GM19239 (cell line): ENCODE measurements at places on chromosomes 4 and X.

DNA sequence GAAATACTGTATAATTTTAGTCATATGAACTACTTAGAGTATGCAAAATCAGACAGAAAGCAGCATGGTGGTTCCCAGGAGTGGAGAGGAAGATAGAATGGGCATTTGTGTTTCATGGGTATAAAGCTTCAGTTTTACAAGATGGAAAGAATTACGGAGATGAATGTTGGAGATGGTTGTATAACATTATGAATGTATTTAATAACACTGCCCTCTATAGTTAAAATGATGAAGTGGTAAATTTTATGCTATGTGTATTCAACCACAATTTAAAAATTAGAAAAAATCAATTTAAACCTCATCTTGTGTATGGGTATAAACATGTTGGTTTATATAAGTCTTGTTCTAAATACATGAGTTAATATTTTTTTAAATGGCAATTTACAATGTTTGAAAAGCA lies 521.1 kb downstream of the FSTL5 start:
- no peak for DNase-seq

- DNase-seq: no peak
Observed at GRCh38 chr4:163482190-163482589, 8.6 kb upstream of the TKTL2 start.

DNA sequence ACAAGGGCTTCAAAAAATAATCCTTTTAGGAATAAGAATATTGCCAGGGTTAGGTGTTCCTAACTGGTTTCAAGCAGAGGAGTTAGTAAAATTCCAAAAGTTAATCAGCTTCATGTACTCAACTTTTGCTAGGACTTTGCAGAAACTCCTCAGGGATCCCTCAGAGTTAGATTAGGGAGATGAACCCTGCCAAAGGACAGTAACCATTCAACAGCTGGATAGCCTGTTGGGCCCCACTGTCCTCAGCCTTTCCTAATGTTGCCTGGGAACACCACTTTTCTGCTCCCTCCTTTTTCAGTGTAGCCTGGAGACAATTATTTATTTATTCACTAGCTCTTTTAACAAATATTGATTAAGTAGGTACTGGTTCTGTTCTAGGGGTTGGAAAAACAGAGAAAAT lies 53.8 kb downstream of the NFKB1 start:
- DNase-seq: no peak

GRCh38 chr4:85734424-85734831 lies 259.5 kb downstream of the ARHGAP24 start:
- DNase-seq: no peak

GRCh38 chr4:43047058-43047457 lies 154.5 kb downstream of the GRXCR1 start:
- no peak for DNase-seq

GRCh38 chr4:148315049-148315448 lies 127.2 kb downstream of the NR3C2 start:
- no peak for DNase-seq

DNA sequence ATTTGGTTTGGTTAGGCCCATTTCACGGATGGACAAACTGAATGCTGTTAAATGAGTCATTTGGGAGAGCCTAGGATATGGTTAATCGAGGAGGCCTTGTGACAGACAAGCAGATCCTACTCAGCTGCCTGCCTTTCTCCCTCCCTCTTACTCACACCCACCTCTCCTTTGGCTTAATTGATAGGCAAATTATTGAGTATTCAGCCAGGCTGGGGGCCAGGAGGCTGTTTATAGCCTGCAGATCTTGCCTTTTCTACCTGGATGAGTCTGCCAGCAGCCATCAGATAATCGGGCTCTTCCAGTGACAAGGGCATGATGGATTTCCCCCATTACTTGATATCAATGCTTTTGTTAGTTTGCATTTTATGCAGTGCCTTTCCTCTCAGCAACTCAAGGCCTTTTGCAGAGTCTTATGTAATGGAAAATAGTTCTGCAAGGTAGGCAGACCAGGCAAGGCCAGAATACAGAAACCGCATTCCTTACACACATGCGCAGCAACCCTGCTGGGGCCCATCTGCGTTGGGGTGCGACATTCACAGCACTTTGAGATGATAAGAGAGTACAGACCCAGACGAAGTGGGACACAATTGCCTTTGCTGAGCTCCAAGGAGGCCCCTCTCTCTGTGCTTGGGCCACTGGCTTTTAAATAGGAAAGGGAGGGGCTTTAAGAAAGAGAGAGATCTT lies 96.2 kb upstream of the ATP6AP2 start:
- DNase-seq: no peak

DNA sequence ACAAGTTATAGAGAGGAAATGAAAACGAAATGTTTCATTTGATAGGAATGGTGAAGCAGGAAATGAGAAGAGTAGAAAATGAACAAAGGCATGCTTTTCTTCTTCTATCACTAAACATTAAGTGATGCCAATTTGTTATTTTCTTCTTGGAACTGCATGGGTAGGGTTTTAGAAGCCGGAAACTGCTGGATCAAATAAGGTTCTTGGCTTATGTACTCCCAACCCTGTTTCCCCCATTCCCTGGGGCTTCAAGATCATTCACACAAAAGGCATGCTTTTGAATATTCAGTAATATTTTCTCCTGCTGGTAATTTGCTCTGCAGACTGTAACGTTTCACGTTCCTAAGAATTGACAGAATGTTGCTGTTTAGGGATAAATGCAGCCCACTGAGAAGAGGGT lies 224.1 kb downstream of the NLGN4X start:
- DNase-seq: no peak

DNA sequence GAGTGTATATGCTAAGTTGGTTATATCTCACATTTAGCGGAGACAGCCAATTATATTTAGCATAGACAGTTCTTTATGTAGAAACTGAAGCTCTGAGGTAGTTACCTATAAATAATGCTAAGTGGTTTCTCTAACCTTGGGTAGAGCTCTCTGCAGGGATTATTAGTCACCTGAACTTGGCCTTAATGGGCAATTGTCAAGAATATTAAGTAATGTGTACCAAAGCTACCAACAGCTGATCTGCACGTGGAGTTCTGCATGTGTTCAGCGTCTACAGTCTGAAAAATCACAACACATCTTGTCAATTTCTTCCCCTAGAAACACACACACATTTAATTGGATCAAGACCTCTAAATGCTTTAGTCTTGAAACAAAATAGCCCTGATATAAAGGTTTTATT lies 740.6 kb upstream of the FAM241A start:
- no peak for DNase-seq

DNA sequence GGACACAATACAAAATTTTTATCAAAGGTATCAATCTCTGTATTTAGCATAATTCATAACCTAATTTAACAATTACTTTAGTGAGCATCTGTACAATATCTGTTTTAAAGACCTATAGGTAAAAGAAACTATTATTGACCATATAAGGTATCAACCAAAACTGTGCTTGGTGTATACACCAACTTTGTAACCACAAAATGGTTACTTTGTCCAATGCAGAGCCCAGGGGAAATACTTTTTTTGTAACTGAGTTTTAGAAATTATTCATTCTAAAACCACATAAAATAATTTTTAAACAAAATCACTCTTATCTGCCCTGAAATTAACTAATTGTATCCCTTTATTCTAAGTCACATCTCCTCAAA lies 5.0 kb downstream of the CXXC4 start:
- DNase-seq: no peak

DNA sequence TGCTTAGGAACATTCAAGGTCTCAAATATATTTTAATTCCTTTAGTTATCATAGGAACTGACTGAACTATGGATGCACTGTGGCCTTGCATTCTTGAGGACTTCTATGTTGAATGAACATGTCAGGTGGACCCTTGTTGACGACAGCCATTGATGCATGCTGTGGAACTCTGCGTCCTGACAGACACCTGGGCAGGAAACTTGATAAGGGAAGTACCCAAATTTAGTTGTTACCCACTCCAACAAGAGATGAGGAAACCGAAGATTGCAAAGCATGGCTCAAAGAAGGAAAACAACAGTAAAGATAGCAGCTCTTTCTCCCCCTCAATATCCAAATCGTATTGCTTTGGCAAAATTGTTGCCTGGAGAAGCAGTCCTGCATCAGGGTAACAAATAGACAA lies 540.0 kb upstream of the NR3C2 start:
- DNase-seq: no peak

- DNase-seq: no peak
Observed at GRCh38 chrX:46941341-46941740, 29.1 kb downstream of the JADE3 start.

GRCh38 chr4:164337219-164337944 lies 416.5 kb upstream of the SMIM31 start:
- no peak for DNase-seq

- no peak for DNase-seq
Observed at GRCh38 chr4:164221631-164222030, 532.3 kb upstream of the SMIM31 start.
